Amygdala (tissue), 56 donors: ENCODE measurements at places on chromosomes 3 and 15.

- no peak for DNase-seq
These were observed 57.6 kb downstream of the ST8SIA2 start for GRCh38 chr15:92451225-92451825.

DNA sequence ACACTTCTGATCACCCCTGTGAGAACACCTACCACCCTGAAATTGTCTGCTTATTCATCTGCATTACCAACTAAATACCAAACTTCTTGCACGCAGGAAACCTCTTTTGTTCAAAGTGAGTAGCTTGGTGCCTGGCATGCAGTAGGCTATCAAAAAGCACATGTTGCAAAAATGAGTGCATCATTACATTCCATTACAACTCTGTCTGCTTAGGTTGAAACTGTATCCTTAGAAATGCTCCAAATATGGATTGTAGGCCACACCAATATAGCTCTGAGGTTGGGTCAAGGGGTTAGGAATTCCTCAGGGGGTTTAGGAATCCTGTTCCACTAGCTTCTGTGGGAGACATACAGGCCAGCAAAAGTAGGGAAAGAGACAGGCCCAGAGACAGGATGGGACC, 107.2 kb downstream of the THRB start:
- no peak for DNase-seq

- no peak for DNase-seq
These were observed 333.4 kb downstream of the NAALADL2 start for GRCh38 chr3:175192536-175192935.

GRCh38 chr15:51227940-51228732, 110.3 kb downstream of the CYP19A1 start:
- DNase-seq: no peak

GRCh38 chr15:33801954-33802353, 166.3 kb upstream of the CHRM5 start:
- DNase-seq: no peak
